Lower leg skin (tissue), 4 donors: ENCODE measurements at places on chromosomes 12 and 14.

- DNase-seq = no peak
Measured at GRCh38 chr12:52949413-52950331, 754 bp downstream of the KRT18 start.

DNA sequence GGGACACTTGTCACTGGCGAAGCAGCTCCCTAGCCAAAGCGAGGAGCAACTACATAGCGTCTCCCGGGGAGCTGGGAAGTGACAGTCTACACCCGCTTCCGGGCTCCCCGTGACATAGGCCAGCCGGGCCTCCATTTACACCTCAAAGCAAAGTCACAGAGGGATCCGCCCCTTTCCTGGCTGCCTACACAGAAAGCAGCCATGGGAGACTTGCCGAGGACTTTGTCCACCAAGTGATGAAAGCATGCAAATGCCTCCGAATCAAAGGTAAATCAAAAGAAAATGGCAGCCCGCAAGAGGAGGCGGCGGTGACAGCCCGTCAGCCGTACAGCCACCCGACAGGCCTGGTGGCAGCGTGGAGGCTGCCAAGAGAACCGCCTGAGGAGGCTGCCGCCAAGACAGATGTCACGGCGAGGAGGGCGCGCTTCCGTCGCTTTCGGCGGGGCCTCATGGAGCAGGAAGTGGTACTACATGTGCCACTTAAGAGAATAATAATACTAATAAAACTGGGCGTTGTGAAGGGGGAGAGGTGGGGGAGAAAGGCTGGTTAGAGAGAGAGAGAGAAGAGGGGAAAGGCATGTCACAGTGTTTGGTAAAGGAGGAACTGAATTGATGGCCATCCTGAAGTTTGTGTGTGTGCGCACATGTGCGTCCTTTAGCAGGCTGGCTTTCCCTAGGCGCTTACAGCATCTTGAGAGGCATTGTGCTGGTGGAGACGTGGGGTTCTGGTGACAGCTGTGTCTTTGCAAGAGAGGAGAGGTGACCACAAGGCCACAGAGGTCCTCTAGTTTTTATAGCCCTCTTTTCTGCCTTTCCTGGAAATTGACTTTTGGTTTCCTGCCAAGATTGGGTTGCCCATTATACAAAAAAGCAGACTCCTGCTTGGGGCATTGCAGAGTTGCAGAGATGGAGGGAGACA is 661.7 kb downstream of the VRK1 start:
- peak; percentile 84 for DNase-seq

DNA sequence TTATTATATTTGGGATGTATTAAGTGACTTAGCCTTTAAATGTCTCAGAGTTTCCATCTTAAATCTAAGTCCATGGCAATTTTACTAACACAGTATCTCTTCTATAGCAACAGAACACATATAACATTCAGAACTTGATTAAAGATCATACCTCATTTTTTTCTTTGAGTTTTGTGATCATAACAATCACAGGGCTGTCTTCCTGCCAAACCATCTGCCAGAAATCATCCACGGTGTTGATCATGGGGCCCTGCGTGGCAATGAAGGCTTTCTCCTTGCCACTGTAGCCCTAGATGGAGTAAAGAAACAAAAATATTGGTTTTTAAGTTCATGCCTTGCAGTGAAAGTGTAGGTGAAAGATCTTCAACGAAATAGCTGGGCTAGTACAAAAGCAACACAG is 46.7 kb upstream of the PTPRB start:
- DNase-seq = no peak

DNA sequence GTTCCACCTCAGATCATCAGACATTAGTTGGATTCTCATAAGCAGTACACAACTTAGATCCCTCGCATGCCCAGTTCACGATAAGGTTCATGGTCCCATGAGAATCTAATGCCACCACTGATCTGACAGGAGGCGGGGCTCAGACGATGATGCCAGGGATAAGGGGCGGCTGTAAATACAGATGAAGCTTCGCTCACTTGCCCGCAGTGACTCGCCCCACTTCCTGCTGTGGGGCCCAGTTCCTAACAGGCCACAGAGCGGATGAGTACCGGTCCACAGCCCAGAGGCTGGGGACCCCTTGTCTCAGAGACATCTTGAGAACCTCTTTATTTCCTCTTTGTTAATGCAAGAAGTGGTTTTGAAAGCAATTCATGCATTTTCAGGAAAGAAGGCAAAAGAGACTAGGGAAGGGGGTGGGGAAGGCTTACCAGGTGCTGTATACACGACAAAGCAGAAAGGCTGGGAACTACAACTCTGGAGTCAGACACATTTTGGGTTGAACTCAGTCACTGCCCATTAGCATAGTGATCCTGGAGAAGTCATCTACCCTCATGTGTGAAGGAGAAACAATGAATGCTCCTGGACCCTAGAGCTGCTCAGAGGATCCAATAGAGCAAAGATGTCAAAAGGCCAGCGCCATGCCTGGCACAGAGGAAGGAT is 68.7 kb downstream of the EID3 start:
- no peak for DNase-seq

- no peak for DNase-seq
Measured at GRCh38 chr12:131055596-131056233, 102.0 kb downstream of the ADGRD1 start.

GRCh38 chr14:77549451-77549850 is 50.8 kb upstream of the ISM2 start:
- no peak for DNase-seq

DNA sequence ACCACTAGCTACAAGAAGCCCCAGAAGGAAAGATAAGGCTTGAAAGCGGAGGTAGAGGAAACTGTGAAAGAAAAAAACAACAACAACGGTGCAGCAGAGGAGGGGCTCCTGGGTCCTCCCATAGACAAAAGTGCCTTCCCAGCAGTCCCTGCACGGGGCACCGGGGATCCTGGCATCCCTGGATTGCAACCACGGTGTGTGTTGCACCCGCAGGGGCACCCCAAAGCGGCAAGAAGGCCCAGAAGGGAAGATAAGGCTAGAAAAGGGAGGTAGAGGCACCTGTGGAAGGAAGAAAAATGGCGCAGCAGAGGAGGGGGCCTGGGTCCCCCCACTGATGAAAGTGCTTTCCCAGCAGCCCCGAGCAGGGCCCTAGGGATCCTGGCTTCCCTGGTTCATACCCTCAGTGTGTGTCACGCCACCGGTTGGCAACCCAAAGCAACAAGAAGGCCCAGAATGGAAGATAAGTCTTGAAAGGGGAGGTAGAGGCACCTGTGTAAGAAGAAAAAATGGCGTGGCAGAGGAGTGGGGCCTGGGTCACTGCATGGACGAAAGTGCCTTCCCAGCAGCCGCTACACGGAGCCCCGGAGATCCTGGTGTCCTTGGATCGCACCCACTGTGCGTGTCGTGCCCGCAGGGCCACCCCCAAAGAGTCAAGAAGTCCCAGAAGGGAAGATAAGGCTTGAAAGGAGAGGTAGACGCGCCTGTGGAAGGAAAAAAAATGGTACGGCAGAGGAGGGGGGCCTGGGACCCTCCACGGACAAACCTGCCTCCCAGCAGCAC is 281.0 kb downstream of the ALG10 start:
- peak; percentile 58 for DNase-seq

- no peak for DNase-seq
Measured at GRCh38 chr14:99540196-99541032, 59.2 kb downstream of the CCNK start.

- no peak for DNase-seq
Measured at GRCh38 chr14:77590845-77591485, 25.5 kb downstream of the SPTLC2 start.

DNA sequence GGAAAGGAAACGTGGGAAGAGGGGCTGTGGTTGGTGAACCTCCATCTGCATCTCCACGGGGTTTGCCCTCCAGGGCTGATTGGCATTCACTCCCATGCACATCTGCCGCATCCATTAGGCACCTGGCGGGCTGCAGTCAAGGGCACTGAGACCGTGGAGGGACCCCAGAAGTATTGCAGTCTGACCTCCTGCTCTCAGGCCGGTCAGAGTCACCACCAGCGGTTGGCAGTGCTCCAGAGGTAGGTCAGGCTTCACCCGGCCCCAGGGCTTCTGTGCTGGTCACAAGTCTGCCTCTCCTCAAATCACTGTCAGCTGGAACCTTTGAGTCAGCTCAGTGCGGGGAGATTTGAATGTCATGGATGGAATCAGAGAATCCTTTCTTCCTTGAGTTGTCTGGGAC is 132.3 kb downstream of the PAPOLA start:
- DNase-seq = no peak

DNA sequence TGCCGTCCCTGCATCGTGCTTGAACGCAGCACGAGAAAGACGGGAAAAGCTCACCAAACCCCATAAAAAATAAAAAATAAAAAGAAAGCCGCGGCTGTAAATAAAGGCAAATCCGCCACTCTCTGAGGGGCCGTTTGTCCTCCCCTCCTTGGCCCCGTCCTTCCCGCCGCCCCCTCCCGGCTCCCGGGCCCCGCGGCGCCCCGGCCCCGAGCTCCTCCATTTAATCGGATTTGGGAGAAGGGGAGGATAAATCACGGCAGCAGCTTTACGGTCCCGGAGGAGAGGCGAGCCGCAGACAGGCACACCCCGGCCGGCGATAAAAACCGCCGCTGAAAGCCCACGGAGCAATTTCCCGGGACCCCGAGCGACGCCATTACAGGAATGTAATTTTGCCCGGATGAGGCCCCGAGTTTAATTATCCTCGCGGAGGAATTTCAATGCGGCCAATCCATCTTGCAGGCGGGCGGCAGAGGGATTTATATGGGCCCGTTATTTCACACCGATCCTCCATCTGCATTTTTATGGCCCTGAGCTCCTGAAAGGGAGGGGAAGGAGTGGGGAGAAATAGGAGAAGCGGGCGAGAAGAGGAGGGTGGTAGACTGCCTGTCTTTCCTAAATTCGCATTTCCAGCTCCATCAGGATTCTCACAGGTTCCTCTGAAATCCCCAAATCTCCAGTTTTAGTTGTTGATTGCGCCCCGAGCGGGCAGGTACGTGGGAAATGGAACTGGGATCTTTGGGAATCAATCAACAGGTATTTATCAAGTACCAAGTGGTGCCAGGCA is 1.3 kb upstream of the ATP5MC2 start:
- DNase-seq = no peak

- DNase-seq = no peak
Measured at GRCh38 chr14:41986083-41986645, 379.5 kb downstream of the LRFN5 start.
